Glutamatergic neuron (in vitro differentiated cells): ENCODE measurements at places on chromosomes 6 and 20.

- DNase-seq, result peak; percentile 39
- H3K27me3 ChIP-seq, result peaks cover 5% of the 10 kb centered on the region
- no peak overlapping the region for H3K4me3 ChIP-seq
- peaks cover 44% of the 10 kb centered on the region for H3K4me1 ChIP-seq
- no peak overlapping the region for H3K27ac ChIP-seq
- no peaks in the 10 kb centered on the region for H3K36me3 ChIP-seq
These were observed 9.8 kb downstream of the RIMS4 start for GRCh38 chr20:44800391-44801046.

DNA sequence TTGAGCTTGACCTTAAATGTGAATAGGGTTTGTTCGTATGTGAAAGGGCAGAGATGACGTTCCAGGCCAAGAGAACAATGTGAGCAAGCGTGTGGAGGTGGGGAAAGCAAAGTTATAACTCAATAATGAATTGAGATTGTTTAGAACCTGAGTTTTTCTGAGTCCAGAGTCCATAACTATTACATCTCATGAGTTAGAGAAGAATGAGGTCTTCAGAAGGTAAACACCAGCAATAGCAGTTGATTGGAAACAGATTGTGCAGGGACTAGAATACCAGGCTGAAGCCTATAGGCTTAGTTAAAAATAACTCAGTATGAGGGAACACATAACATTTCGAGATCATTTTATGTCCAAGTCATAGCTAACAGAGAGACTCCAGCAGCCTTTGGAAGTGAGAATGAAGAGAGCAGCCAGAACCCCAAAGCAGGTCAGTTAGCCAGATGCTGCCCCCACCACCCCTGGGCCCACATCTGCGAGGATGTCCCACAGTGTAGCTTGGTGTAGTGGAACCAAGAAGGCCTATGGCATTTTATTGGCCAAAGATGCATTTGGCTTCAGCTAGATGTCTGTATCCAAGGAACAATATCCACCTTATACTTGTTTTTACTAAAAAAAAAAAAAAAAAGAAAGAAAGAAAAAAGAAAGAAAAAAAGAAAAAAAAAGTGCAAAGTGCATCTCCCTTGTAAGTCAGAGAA, 121.7 kb downstream of the TNFRSF21 start:
- H3K27me3 ChIP-seq, result no peaks in the 10 kb centered on the region
- no peaks in the 10 kb centered on the region for H3K4me1 ChIP-seq
- no peak overlapping the region for H3K4me3 ChIP-seq
- DNase-seq, result no peak
- H3K36me3 ChIP-seq, result no peaks in the 10 kb centered on the region
- H3K27ac ChIP-seq, result no peak overlapping the region

DNA sequence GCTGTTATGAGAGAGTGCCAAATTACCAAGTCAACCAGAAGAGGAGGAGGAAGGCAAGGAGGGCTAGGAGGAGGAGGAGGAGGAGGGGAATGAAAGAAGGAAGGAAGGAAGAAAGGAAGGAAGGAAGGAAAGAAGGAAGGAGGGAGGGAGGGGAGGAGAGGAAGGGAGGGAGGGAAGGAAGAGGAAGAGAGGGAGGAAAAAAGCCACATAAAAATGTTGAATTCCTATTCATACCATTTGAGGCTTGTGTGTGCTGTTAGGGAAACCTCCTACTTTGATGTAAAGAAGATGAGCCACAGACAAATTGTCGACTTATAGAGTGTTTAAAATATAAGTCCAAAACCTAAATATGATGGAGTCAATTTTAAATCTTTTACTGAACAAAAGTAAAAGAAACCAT, 65.3 kb upstream of the MYLIP start:
- H3K4me3 ChIP-seq, result no peak overlapping the region
- DNase-seq, result no peak
- no peaks in the 10 kb centered on the region for H3K27me3 ChIP-seq
- peaks cover 20% of the 10 kb centered on the region for H3K4me1 ChIP-seq
- H3K36me3 ChIP-seq, result no peaks in the 10 kb centered on the region
- no peak overlapping the region for H3K27ac ChIP-seq

DNA sequence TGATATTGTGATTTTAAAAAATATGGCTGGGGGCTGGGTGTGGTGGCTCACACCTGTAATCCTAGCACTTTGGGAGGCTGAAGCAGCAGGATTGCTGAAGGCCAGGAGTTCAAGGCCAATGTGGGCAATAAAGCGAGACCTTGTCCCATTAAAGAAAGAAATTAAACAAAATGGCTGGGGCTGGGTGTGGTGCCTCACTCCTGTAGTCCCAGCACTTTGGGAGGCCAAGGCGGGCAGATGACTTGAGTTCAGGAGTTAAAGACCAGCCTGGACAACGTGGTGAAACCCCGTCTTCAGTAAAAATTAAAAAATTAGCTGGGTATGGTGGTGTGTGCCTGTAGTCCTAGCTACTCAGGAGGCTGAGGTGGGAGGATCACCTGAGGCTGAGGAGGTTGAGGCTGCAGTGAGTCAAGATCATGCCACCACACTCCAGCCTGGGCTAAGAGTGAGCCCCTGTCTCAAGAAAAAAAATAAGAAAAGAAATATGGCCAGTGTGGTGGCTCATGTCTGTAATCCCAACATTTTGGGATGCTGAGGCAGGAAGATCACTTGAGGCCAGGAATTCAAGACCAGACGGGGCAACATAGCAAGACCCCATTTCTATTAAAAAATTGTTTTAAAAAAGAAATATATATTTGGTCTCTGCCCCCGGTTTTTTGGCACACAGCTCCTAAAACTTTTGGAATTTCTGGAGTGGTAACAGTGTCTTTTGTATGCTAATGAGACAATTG, 39.8 kb downstream of the SLC17A5 start:
- no peak overlapping the region for H3K27ac ChIP-seq
- H3K4me1 ChIP-seq, result no peaks in the 10 kb centered on the region
- H3K27me3 ChIP-seq, result peaks cover 4% of the 10 kb centered on the region
- H3K4me3 ChIP-seq, result no peak overlapping the region
- no peak for DNase-seq

DNA sequence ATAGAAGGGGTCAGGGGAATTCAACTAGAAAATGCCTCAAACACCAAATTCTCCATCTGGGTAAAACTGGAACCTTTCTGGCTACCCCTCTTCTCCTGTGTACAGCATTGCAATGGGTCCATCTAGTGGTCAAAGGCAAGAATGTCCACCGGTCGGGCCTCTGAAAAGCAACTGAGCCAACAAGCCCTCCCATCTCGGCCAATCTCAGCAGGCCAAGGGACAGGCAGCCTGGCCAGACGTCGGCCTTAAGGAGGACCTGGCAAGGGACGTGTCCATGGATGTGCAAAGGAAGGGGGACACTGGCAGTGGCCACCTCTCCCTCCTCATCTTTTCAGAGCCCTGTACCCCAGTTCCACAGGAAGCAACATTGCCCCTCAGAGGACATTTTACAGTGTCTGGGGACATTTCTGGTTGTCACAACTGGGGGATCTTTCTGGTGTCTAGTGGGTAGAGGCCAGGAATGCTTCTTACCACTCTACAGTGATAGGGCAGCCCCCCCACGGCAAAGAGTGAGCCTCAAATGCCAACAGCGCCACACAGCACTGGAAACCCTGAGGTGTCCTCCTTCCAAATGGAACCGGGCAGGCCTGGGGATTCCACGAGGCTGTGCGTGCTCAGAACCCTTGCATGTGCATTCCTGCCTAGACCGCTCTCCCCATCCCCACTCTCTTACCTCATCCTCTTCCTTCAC, 99.8 kb upstream of the FOXA2 start:
- peaks cover 2% of the 10 kb centered on the region for H3K27me3 ChIP-seq
- H3K36me3 ChIP-seq, result no peaks in the 10 kb centered on the region
- H3K4me1 ChIP-seq, result no peaks in the 10 kb centered on the region
- H3K4me3 ChIP-seq, result no peak overlapping the region

- no peaks in the 10 kb centered on the region for H3K27me3 ChIP-seq
- no peaks in the 10 kb centered on the region for H3K36me3 ChIP-seq
- no peak for DNase-seq
- H3K4me1 ChIP-seq, result no peaks in the 10 kb centered on the region
- H3K27ac ChIP-seq, result no peak overlapping the region
- no peak overlapping the region for H3K4me3 ChIP-seq
These were observed 15.8 kb upstream of the PLCB1 start for GRCh38 chr20:8116067-8116811.

DNA sequence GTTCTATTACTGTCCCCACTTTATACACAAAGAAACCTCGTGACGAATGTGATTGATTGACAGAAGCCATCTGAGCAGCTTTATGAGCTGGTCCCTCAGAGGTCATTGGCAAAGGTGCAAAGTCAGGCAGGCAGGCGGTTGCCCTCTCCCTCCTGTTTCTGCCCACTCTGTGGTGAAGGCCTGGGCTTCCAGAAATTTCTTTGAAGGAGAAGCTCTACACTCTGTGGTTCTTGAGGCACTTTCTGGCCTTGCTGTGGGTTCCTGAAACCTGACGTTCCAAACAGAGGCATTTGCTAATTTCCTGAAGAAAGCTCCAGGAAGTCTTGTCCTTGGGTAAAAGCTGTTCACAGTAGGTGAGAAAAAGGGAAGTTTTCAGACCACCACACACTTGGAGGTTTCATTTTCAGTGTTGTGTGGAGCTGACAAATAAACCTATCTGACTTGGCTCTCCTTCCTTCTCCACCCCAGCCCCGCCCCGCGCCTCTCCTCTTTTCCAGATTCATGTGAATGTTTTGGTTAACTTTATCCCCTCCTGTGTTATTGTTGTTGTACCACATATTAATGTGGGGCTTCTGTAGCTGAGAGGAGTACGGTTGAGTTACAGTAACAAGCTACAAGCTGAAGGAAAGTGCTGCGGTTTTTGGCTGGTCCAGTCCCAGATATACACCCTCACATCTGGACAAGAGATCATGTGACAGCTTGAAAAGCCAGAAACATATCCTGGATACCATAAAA, 274.1 kb downstream of the CLIC5 start:
- DNase-seq, result no peak
- no peak overlapping the region for H3K27ac ChIP-seq
- H3K36me3 ChIP-seq, result no peaks in the 10 kb centered on the region

DNA sequence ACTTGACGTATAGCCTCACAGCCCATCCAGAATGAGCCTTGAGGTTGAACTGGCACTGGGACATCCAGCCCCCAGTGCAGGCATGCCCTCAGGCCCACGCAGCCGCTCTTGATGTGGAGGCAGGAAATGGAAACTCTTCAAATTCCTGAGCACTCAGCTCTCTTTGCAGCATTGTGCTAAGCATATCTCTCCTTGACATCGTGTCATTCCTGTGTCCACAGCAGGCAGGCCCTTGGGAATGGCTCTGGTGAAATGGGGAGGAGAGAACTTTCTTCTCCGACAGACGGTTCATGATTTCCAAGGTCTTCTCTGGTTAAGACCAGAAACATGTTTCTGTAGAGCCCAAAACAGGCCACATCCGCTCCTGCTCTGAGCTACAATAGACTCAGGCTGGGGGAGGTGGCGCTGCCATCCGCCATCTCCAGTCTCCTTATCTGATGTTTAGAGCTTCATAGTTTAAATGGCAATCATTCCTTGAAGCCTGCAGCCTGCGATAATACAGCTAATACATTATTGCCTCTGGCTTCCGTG, 248.8 kb downstream of the CDH4 start:
- no peaks in the 10 kb centered on the region for H3K27me3 ChIP-seq
- H3K4me1 ChIP-seq, result no peaks in the 10 kb centered on the region
- peaks cover 8% of the 10 kb centered on the region for H3K36me3 ChIP-seq
- H3K27ac ChIP-seq, result no peak overlapping the region

- H3K4me1 ChIP-seq, result no peaks in the 10 kb centered on the region
- H3K27ac ChIP-seq, result no peak overlapping the region
- no peak overlapping the region for H3K4me3 ChIP-seq
- no peaks in the 10 kb centered on the region for H3K36me3 ChIP-seq
- DNase-seq, result no peak
These were observed 142.3 kb upstream of the SLC22A16 start for GRCh38 chr6:110618591-110619267.

DNA sequence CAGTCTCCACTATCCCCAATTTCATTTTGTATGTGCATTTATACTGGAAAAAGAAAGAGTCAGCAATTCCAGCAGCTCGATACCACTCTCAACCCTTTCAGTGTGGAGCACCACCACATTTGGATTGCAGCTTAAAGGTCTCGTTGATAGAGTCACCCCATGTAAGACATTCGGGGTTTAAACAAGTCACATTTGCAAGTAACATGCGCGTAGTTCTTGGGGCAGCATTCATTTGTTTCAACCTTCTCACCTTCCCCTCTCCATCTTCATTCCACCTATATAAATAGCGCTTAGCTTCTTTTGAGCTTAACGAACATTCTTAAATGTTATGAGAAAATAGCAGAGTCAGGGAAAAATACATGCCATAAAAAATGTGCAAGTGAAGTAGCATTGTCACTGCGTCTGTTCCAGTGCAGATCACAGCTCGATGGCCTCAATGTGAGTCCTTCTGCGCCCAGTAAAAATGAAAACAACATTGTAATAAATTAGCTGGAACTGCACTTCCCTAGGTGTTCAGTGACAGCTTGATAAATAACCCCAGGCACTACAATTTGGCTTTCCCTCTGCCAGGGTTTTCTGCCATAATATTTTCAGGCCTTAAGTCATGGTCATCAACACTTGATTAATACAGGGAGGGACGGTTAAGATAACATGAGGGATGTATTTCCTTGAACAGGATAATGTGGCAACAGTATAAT, 737.8 kb upstream of the NRSN1 start:
- no peak for DNase-seq
- H3K27ac ChIP-seq, result no peak overlapping the region
- H3K4me1 ChIP-seq, result peaks cover 4% of the 10 kb centered on the region
- no peaks in the 10 kb centered on the region for H3K36me3 ChIP-seq

- no peak overlapping the region for H3K4me3 ChIP-seq
- no peak overlapping the region for H3K27ac ChIP-seq
- H3K27me3 ChIP-seq, result no peaks in the 10 kb centered on the region
- no peak for DNase-seq
- no peaks in the 10 kb centered on the region for H3K36me3 ChIP-seq
These were observed 24.8 kb downstream of the SCGN start for GRCh38 chr6:25676775-25677174.

GRCh38 chr20:32858701-32859372, at the start of gene EFCAB8:
Gene EFCAB8 (plus strand): TSS chr20:32858923. CDS start chr20:32863793, 4,870 bp downstream.
- H3K4me1 ChIP-seq, result no peaks in the 10 kb centered on the region
- H3K27me3 ChIP-seq, result peaks cover 1% of the 10 kb centered on the region
- no peak for DNase-seq

DNA sequence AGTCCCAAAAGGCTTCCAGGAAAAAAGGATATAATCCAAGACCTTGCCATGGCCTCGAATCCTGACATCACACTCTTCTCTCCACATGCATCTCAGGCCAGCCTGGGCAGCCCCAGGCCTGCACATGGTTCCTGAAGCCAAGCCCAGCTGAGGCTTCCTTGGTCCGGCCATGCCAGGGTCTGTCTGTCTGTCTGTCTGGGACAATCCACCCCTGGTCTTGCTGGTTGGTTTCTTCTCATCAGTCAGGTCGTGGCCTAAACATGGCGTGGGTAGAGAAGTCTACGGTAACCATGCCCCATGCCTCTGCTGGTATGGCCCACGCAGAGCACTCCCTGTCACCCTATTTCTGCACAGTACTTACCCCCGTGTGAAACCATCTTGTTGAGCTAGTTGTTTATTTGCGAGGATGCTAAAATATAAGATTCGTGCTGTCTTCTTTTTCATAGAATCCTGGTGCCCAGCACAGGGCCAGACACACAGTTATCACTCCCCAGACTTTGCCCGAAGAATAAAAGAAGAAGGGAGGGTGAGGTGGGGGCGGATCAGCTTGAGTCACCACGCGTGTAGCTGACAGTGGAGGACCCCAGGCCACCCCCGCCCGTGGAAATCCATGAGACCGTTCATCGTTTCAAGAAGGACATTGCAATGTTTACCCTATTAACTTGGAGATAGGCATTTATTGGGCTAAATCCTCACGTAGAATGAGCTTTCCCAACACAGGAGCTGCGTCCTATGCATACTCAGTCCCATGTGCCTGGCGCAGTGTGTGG, 107.2 kb downstream of the RNASET2 start:
- H3K4me1 ChIP-seq, result no peaks in the 10 kb centered on the region
- no peaks in the 10 kb centered on the region for H3K27me3 ChIP-seq
- H3K27ac ChIP-seq, result no peak overlapping the region
- H3K4me3 ChIP-seq, result no peak overlapping the region
- peaks cover 9% of the 10 kb centered on the region for H3K36me3 ChIP-seq
